ENCODE measurements at places on chromosomes 7 and 10.

GRCh38 chr7:44534501-44534900 is 6.6 kb downstream of the NPC1L1 start:
- DNase-seq: peak; percentile 57

GRCh38 chr10:48404646-48405045 is 98.2 kb downstream of the MAPK8 start:
- no peak for DNase-seq

- DNase-seq: no peak
Measured at GRCh38 chr10:70191972-70192305, 21.6 kb upstream of the SAR1A start.

GRCh38 chr7:144649120-144649519 is 186.7 kb downstream of the TPK1 start:
- no peak for DNase-seq

DNA sequence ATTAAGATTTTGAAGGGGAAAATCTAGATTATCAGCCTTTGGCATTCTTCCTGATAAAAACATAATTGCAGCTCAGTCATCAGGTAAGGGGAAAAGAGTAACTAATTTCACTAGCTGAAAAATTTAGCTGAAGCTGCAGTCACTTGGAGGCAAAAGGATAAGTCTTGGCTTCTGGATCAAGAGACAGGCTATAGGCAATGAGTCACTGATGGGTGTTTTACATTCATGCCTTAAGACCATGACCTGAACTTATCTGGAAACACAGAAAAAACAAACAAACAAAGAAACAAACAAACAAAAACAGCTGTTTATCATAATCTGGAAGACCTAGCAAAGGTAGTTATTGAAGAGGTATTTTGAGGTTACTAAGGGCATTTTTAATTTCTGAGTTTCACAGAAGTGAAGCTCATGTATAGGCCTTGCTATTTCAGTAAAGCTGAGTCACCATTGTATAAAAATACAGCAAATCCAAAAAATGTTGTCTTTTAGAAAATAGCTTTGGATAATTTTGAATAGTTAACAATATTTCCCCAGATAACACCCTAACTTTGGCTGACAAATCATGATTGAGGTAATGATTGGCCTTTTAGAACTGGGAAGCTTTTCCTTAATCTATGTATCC is 40.3 kb downstream of the ZNF22 start:
- DNase-seq: no peak

DNA sequence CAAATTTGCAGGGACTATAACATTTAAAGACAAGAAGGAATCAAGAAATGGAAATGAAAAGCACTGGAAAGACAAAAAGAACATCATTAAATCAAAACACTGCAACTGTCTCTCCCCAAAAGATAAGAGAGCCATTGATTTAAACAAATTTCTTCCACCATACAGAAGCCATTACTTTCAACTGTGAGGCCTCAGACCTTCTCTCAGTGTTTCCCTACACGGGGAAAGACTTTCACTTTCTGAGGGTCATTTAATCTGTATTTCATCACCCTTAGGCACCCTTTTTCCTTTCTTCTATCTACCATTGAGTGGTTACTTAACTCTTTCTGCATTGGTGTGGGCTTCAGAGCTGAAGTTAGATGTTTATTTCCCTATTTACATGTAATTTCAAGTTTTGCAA is 47.5 kb downstream of the CCDC172 start:
- no peak for DNase-seq

DNA sequence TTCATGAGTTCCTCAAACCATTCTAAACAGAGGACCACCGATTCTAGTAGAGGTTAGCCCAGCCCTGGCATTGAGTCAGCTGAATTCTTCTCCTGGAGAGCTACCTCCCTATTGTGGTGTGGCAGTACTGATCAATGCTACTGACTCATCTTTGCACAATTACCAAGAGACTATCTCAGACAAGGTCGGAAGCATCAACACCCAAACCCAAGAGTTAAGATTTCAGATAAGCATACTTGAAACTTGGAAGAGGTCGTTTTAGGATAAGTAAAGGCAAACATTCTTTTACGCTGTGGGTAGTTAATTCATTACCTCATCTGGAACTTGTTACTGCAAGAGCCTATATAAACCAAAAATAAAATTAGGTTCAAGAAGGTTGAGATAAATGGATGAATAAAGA is 154.6 kb upstream of the NRBF2 start:
- no peak for DNase-seq

GRCh38 chr7:15855525-15856109 is 169.1 kb upstream of the MEOX2 start:
- no peak for DNase-seq

- no peak for DNase-seq
Measured at GRCh38 chr7:133815611-133816210, 311.4 kb upstream of the LRGUK start.

DNA sequence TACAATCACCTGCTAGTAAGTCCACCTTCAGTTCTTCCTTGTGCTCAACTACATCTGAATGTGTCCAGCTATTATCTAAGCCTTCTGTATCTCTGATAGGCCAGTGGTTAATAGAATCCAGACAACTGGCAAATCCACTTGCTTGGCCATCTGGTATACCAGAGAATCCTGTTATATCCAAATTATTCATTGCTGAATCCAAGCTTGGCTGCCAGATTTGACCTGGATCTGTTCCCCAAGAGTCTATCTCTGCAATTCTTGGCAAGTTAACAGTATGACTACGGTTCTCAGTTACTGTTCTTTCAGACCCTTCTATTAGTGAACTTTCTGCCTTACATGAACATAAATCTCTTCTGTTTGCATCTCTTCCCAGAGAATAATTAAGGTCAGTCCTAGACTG is 154.6 kb upstream of the TARP start:
- DNase-seq: no peak

DNA sequence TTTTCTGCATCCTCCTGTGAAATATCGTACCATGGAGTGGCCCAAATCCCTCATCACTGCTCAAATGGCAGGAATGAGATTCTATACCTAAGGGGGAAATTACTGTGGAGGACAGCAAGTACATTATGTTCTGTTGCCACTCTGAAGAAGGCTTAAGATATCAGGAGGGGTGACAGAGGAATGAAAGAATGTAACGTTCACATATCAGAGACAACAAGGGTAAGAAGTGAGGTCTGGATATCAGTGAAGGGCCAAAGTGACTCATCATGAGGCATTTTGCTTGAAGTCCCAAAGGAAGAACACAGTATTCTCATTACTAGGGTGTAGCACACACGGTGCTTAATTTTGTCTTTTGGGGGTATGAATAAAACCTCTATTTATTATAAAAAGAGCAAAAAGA is 71.5 kb upstream of the SLC13A1 start:
- no peak for DNase-seq

GRCh38 chr7:152568972-152569371 is 107.0 kb downstream of the XRCC2 start:
- DNase-seq: no peak

DNA sequence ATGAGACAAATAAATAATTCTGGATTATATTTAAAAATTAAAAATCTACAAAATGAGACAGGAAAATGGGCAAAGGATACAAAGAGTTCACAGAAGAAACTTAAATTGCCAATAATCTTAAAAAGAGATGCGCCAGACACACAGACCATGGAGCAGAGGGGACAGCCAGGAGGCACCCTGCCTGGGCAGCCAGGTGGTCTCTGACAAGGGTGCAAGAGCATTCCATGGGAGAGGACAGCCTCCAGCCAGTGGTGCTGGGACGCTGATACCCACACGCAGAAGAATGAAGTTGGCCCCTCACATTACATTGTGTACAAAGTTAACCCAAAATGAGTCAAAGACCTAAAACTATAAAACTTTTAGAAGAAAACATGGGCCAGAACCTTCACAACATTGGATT is 106.3 kb downstream of the NKX6-2 start:
- no peak for DNase-seq

- no peak for DNase-seq
Measured at GRCh38 chr10:5665373-5666007, 905 bp downstream of the ASB13 start.

DNA sequence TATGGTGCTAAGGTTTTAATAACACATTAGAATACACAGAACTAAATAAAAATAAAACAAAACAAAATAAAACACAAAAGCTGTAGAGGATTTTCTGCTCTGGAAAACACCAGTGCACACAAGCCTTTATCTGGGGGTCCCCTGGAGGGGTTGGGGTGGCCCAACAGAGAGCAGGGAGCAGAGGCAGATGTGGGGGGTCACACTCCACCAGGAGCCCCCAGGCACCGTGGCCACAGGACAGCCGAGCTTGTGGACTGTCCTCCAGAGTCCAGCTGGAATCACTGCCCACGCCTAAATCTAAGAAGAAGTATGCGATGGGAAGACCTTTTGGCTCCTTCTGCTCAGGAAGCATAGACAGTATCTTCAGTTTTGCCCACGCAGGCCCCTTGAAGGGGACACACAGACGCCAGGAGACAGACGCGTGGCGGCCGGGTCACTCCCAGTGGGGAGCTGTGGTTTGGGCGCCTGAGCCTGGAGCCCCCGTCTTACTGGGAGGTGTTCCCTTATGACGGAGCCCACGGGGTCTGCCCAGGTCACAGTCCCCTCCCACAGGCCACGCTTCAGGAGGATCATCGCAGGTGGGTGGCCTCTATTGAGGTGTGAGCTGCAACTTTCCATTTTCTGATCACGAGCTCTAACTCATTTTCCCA is 595.0 kb downstream of the PTPRN2 start:
- no peak for DNase-seq

GRCh38 chr7:148939128-148939755 is 55.2 kb upstream of the EZH2 start:
- no peak for DNase-seq

GRCh38 chr10:11601670-11602069 is 9.8 kb downstream of the USP6NL start:
- no peak for DNase-seq

GRCh38 chr10:89224739-89225443 is 17.8 kb upstream of the CH25H start:
- DNase-seq: no peak

DNA sequence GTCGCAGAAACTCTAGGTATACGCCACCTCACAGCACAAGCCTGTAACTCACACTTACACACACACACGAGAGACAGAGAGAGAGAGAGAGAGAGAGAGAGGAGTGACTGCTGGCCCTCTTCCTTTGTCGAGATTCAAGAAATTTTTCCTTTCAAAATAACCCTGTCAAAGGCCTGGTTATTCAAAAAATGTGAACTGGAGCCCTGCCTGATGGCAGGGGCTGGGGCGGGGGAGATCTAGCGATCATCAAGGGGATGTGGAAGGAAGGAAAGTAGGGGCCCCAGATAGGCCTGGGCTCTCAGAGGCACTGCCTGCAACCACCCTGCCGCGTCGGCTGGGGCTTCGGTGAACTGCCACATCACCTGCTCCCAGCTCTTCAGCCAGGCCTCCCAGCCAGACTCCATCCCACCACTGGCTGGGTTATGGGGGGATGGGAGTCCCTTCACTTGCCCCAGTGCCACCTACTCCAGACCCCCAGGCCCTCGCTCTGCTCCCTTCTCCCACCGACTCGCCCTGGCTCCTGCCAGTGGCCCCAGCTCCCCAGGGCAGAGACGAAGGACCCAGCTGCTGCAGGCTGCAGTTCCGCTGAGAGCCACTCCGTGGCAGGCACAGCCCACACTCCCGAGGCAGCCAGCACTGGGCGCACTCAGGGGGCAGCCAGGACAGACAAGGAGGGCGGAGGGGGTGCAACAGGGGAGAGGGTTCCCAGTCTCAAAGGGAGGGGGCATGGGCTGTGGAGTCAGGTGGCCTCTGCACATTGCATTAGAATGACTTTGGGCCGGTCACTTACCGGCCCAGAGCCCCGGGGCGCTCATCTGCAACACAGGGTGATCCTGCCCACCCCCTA is 15.3 kb downstream of the KCNH2 start:
- peak; percentile 69 for DNase-seq

- no peak for DNase-seq
Measured at GRCh38 chr7:129906700-129907099, 46.1 kb downstream of the UBE2H start.

DNA sequence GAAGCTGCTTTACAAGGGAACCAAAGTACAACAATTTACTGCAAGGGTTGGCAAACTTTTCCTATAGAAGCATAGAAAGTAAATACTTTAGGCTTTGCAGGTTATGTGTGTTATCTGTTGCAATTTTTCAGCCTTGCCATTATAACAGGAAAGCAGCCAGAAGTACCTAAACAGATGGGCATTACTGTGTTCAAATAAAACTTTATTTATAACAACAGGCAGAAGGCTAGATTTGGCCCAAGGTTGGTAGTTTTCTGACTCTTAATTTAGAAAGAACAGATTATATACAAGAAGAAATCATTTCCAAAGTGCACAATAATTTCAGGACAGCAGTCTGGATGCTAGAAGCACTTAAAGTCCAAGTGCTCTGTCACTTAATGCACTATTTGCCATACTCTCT is 307.1 kb downstream of the ANKRD7 start:
- DNase-seq: no peak

Data from activated T-cell treated with anti-CD3 and anti-CD28 coated beads, Interleukin-2, amount 50 U/mL, for 48 hours (primary cell).